ENCODE measurements at places on chromosomes 11 and 22. TPM values are rescaled to one million over a fixed set of nuclear protein-coding genes. Genes with fewer than 3 reads are reported as not detected.

Gene CARNS1
- 3.3 TPM for total RNA-seq

DNA sequence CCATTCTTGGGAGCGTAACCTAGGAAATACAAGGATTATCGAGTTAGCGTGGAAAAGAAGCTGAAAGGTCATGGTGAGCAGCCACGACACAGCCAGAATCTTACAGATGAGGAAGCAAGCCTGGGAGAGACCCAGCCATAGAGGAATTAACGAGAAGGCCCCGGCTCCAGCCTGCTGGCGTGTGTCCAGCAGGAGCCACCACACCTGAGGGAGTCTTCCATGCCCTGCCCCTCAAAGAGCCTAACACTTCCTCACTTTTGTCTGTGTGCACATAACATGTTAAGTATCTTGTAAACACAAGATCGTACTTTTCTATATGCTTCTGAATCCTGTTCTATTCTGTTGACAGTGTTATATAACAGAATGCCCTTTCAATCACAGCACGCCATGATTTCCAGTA is 18.1 kb downstream of the CECR2 start:
- no peak for DNase-seq

DNA sequence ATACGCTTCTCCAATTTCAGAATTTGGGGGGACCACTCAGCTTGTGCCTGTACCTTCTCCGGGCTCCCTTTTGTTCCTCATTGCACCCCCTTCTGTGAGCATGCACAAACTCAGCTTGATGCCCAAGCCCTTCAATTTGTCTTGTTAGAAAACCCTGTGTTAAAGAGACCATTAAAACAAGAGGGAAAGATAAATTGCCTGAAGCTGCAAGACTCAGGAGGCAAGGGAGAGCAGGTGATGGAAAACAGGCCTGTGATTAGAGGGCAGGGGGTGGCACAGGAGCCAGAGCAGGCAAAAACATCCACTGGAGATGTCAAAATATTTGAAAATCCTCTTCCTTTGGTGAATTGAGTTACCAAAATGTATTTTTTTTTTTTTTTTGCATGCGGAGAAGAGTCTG is 121.7 kb downstream of the MIAT start:
- no peak for DNase-seq

DNA sequence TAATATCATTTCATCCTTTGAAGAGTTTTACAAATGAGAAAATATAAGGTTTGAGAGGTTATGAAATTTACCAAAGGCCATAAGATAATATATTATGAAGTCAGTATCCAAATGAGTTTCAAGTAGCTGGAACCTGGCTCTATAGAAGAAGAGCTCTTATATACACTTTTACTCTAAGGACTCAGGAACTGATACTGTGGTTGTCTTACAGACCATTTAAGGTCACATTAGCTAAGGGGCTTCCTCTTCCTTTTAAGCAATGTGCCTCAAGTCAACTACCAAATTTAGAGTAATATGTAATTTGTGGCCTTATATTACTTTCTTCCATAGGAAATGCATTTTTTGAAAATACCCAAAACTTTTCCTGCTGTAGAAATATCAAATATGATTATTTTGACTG is 369.3 kb downstream of the DLG2 start:
- DNase-seq, result no peak

DNA sequence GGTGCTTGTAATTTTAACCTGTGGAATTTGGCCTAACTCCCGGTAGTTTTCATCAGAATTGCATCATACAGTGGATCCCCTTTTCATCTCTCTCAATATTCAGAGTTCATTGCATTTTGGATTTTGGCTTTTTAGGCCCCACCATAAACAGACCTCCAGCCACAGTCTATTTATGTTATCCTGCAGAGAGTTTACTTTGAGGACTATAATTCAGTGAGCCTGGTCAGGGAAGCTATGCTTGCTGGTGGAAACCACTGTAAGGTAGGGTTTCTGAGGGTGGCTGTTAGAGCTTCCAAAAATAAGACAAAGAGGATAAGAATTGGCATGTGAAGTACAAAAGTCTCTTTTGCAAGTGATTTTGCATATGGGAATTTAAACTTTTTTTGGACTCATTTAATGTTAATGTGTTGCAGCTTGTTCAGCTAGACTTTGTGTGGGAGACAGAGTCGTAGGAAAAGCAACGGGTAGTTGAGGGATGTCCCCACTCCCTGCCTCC is 34.8 kb upstream of the DDI1 start:
- no peak for DNase-seq
